KBM-7 (cell line): ENCODE measurements at places on chromosomes 7 and 10.
A peak's percentile ranks its signal among the peaks of the same experiment; 100 is the strongest.

GRCh38 chr7:664997-665735 is 61.3 kb upstream of the DNAAF5 start:
- DNase-seq = no peak

GRCh38 chr7:128389618-128390329 is 20.0 kb downstream of the IMPDH1 start:
- DNase-seq = no peak

- no peak for DNase-seq
Observed at GRCh38 chr10:71217266-71218045, 5.1 kb downstream of the UNC5B start.

DNA sequence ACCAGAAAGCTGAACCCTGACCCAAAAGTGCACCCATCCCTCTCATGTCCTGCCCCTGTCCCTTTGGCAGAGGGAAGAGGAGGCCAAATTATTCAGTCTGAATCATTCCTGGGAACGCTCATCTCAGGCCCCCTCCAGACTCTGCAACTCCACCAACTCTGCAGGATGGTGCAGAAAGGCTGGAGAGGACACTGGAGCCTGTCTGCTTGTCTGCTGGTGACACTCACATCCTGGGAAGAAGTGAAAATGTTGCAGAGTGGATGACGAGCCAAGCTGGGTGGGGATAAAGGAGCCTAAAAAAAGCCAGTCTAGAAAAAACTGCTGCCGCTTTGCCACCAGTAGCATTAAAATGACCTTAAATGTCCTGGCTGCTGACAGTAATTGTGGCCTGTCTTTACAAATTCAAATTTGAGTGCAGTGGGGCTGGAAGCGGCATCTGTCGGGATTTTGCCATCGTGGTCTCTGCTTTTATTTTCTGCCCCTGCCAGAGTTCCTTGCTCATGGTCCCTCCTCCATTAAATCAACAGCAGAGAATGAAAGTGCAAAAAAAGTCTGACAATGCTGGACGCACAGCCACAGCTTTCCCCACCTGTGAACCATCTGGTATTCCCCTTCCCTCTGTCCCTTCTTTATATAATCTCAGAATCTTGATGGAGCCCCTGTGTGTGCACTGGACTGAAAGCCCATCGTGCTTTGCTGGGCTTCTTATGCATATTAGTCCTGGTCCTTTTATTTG is 63.9 kb downstream of the STK17A start:
- no peak for DNase-seq

- peak; percentile 4 for DNase-seq
Observed at GRCh38 chr7:7642081-7642480, 1.5 kb downstream of the UMAD1 start.

- DNase-seq = no peak
Observed at GRCh38 chr7:135833642-135834041, 85.0 kb upstream of the FAM180A start.

DNA sequence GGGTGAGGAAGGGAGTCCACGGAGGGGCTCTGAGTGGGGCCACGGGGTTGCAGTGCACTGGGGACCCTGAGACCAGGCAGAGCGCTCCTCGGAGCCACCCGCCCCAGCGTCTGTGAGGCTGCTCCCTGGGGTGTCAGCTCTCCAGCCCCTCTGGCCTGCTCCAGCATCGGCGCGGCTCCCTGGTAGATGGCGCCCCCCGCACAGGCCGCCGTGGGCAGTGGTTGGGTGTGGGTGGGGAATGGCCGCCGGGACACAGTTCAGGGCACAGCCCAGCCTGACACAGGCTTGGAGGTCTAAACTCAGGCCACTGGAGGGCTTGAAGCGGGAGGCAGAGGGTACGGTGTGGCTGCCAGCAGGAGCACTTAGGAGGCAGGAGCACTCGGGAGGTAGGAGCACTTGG is 222.6 kb upstream of the PPP2R2D start:
- DNase-seq = no peak

DNA sequence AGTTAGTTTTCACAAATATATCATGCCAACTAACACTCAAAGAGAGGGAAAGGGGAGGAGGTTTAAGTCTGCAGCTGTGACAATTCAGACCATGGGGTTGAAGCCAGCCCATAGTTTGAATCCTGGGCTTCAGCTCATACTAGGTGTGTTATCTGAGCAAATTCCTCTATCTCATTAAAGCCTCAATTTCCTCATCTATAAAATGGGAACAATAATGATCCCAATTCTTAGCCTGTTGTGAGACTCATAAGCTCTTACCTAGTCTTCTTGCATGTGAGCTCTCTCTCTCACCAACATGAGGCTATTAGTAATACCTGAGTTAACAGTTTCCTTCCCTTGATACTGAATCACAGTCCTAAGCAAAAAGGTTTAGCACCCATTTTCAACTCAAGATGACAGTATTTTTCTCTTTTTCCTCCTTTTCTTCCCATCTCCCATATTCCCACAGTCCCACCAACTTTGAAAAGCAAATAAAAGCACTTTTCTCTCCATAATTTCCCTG is 49.8 kb downstream of the NUDCD3 start:
- DNase-seq = no peak

DNA sequence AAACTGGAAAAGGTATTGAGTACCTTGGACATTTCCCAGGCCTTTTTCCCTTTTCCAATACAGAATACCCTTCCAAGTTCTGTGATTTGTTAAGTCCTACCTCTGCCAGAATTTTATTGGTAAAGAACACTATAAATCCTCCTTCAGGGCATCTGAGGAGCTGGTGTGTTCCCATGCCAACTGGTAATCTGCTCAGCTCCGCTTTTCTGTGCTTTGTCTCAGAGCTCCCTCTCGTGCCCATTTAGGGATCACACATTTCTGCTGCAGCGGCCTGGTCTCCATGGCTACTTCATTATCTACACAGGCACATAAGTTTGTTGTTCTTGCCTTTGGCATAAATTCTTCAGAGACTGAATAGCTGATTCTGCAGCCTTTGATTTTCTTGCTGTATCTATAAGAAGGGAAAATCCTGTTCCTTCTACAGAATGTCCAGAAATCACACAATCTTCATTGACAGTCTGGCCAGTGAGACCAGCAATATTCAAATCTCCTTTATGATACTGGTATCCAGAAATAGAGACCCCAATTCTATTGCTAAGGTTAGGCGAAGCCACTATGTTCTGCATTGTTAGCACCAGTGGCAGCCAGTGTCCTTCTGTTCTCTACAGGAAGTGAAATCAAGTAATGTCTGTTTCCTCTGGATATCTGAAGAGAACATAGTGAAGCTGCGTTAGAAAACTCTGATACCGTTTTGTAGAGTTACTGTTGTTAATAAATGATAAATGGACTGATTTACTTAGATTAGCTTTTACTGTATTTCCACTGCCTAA is 51.9 kb downstream of the DENND11 start:
- peak; percentile 58 for DNase-seq

DNA sequence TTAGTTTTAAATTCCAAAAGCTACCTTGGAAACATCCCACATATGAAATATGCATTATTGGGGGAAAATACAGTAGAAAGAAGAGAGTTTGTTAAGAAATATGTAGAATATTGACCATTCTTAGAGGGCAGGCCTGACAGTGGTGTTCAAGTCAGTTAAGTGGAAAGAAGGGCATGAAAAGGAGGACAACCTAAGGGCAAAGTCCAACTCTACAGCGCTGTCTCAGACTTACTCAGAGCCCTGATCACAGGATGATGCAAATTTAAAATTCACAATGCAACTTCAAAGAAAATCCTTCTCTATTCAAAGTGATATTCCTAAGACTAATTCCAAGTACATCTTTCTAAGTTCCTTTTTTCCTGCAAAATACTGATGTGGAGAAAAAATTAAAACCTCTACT is 139.1 kb upstream of the LRRTM3 start:
- DNase-seq = no peak

GRCh38 chr7:934469-935163 is 19.9 kb downstream of the ADAP1 start:
- no peak for DNase-seq

GRCh38 chr10:60908031-60908430 is 36.0 kb downstream of the RHOBTB1 start:
- DNase-seq = no peak

GRCh38 chr10:49353026-49353894 is 42.6 kb downstream of the DRGX start:
- DNase-seq = no peak

DNA sequence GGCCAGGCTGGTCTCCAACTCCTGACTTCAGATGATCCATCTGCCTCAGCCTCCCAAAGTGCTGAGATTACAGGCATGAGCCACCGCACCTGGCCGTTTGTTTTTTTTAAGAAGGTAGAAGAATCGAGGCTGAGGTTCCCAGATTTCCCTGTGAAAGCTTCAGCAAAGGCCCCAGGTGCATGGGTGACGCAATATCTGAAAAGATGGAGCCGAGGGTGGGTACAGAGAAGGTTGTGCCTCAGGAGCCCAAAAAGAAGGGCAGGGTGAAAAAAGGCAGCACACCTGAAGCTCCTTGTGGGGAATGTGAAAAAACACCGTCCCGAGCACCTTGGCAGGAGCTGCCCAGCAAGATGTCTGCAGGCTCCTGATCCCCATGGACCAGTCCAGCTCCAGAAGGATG is 35.8 kb upstream of the NRF1 start:
- no peak for DNase-seq

GRCh38 chr10:99537086-99537988 is 4.6 kb downstream of the NKX2-3 start:
- no peak for DNase-seq

GRCh38 chr7:98472521-98472954 is 71.6 kb upstream of the BAIAP2L1 start:
- no peak for DNase-seq

DNA sequence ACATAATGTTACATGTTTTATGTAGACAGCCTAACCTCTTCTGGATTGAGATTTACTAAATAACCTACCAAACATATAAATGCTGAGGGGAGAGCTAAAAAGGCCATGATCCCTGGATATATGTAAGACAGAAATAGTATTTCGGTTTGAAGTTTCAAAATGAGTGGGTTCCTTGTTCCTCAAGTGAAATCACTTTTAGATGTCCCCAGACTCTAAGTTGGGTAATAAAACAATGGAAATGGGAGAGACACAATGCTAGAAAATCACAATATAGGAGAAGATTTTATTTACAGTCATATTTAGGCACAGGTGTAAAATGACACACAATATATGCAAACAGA is 56.5 kb downstream of the SHTN1 start:
- DNase-seq = no peak

- no peak for DNase-seq
Observed at GRCh38 chr7:42673951-42674350, 237.9 kb downstream of the C7orf25 start.

GRCh38 chr7:150755473-150756099 is 18.4 kb downstream of the GIMAP5 start:
- peak; percentile 71 for DNase-seq

DNA sequence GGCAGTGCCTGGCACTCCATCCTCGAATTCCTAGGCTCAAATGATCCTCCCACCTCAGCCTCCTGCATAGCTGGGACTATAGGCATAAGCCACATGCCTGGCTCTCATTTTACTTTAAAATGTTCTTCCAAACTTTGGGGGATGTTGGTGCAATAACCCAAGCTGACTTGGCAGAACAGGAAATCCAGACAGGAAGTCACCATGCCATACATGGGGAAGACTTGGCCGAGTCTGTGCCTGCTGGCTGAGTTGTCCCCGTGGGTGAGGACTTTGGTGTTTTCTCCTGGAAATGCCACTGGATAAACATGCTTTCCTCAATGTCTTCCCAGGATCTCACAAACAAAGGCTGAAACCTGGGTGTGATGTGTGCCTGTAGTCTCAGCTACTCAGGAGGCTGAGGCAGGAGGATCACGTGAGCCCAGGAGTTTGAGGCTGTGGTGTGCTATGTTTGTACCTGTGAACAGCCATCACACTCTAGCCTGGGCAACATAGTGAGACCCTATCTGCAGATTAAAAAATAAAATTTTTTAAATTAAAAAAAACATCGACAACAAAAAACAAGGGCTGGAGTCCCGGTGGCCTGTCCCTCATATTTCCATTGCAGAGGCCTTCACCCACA is 19.8 kb downstream of the HKDC1 start:
- no peak for DNase-seq

DNA sequence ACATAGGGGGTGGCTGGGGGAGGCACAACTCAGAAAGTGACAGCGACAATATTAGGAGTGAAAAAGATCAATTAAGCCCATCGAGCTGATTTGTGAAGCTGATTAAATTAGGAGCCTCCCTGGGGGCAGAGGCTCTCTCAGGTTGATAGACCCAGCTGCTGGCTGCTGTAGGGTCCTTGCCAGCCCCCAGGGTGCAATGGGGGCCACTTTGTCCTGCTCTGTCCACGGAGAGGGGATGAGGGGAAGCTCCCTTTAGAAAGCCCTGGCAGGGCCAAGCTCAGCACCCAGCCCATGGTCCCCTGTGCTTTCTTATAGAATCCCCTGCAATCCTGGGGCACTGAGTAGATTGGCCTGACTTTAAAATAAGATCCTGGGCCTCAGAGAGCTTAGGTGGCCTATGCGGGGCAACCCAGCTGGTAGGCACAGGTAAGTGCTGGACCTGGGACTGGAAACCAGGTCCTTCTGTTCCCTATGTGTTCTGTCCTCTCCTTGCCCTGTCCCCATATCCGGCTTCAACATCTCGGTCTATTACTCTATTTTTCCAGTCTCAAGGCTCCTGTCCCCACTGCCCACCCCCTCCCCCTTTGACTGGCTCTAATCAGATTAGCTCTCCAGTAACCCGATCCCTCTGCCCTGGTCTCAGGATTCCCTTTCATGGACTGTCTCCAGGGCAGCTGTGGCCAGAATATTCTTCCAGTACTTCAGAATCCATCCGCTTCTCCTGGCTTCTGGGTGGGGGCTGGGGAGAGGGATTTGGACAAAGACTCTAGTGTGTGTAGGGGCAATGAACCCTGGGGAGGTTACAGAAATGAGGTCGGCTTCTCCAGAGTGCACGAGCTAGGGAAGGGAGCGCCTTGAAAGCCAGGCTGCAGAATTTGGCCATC is 259.6 kb downstream of the RPS24 start:
- DNase-seq = no peak

DNA sequence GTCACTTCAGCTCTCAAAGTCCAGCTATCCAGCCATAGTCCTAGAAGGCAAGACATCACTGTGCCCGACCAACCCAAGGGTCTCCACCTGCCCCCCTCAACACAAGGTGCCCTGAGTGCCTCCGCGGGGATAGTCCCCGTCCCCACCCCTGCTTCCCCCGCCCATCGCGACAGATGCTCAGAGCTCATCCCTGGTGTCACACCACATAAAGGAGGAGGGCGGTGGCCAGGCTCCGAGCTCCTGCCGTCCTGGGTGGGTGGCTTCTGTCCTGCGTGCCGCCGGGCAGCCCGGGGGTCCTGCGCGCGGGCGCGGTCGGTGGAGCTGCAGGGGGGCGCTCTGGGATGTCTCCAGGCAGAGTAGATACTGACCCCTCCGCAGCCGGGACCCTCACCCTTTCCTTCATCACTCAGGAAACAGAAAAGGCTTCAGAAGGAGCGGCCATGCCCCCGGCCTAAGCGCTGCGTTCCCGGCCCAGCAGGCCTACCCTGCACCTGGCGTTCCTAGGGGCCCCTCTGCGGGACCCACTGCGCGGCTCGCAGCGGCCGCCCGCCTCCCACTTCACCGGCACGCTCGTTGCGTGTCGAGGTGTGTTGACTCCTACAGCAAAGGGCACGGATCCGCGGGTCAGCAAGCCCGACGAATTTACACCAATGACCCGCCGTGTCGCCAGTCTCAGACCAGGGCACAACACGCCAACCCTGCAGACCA is 53.4 kb downstream of the ALOX5 start:
- no peak for DNase-seq
